ENCODE measurements at places on chromosomes 5 and 9. TPM values are rescaled to one million over a fixed set of nuclear protein-coding genes. Genes with fewer than 3 reads are reported as not detected.

Gene NACC2
- 32.6 TPM for total RNA-seq

Gene ZMYND19
- total RNA-seq, result 78.4 TPM

Gene EFNA5
- 4.9 TPM for total RNA-seq

Gene RECK
- not detected for total RNA-seq

Gene HSD17B3
- total RNA-seq, result not detected

Gene NR4A3
- 0.13 TPM for total RNA-seq

Gene DNAJA1
- 53.2 TPM for total RNA-seq

Gene GPSM1
- total RNA-seq, result 1.4 TPM

Gene LHX3
- not detected for total RNA-seq

Gene CRB2
- 0.78 TPM for total RNA-seq

Gene SPOCK1
- not detected for total RNA-seq

Gene KIF12
- 36.4 TPM for total RNA-seq

Gene TRAPPC13
- total RNA-seq, result 14.0 TPM

Data from HT-29 (cell line).